Lung (tissue), 17 donors: ENCODE measurements at places on chromosomes 6 and 20. TPM values are rescaled to one million over a fixed set of nuclear protein-coding genes. Genes with fewer than 3 reads are reported as not detected.

DNA sequence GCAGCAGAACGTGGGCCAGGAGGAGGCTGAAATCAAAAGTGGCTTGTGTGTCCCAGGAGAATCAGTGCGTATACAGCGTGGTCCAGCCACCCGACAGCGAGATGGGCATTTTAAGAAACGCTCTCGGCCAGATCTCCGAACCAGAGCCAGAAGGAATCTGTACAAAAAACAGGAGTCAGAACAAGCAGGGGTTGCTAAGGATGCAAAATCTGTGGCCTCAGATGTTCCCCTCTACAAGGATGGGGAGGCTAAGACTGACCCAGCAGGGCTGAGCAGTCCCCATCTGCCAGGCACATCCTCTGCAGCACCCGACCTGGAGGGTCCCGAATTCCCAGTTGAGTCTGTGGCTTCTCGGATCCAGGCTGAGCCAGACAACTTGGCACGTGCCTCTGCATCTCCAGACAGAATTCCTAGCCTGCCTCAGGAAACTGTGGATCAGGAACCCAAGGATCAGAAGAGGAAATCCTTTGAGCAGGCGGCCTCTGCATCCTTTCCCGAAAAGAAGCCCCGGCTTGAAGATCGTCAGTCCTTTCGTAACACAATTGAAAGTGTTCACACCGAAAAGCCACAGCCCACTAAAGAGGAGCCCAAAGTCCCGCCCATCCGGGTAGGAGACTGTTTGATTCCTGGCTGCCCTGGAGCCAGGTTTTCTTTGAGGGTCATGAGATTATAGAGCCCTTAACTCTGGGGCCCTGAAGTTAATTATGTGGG is 75.3 kb downstream of the ASXL1 start:
- H3K4me1 ChIP-seq = no peaks in the 10 kb centered on the region
- no peak for DNase-seq
- H3K36me3 ChIP-seq = peaks cover 66% of the 10 kb centered on the region
- no peaks in the 10 kb centered on the region for H3K27me3 ChIP-seq

DNA sequence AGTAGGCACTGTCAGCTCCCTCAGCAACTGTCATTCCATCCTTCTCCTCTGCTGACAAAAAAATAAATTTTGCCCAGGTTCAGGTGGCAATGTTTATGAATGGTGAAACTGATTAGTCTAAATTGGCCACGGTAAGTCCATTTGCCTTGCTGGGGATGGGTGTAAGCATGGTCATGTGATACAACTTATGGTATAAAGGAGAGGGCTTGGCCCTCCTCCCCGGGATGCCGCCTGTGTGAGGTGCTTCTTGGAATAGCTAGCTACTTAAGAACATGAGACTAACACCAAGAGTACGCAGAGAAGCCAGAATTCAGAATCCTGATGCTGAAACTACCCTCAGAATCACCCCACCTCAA is 94.4 kb upstream of the MAP7 start:
- no peaks in the 10 kb centered on the region for H3K27me3 ChIP-seq
- no peak overlapping the region for H3K4me3 ChIP-seq
- no peak for DNase-seq
- H3K4me1 ChIP-seq = peaks cover 3% of the 10 kb centered on the region
- H3K36me3 ChIP-seq = peaks cover 2% of the 10 kb centered on the region
- H3K27ac ChIP-seq = peak overlapping the region; percentile 15

DNA sequence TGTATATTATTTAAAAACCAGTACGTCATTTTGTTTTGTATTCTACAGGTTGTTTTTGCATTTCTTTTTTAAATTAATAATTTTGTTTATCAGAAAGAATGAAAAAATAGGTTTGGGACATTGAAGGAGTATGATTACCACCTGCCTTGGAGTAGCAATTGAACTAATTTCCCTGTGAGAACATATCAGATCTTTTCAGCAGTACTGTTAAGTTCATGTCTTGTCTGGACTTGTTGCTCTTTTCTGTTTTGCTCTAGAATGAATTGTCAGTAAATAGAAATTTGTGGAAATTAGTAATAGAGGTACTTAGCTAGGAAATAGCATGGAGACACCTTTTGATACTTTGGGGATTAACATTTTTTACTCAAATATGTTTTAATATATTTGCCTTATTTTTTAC is 24.3 kb downstream of the HSF2 start:
- H3K36me3 ChIP-seq = peaks cover 26% of the 10 kb centered on the region
- H3K4me3 ChIP-seq = no peak overlapping the region
- DNase-seq = no peak
- no peak overlapping the region for H3K27ac ChIP-seq
- H3K27me3 ChIP-seq = no peaks in the 10 kb centered on the region
- no peaks in the 10 kb centered on the region for H3K4me1 ChIP-seq

Gene FGD2
- 20.4 TPM for polyA plus RNA-seq

Gene HLA-DPA1
- polyA plus RNA-seq = 105 TPM

Gene PRSS16
- 10.2 TPM for polyA plus RNA-seq

Gene BHLHE23
- polyA plus RNA-seq = not detected

Gene EYS
- polyA plus RNA-seq = 0.06 TPM
